ENCODE measurements at places on chromosomes 1 and 21.
A peak's percentile ranks its signal among the peaks of the same experiment; 100 is the strongest.

DNA sequence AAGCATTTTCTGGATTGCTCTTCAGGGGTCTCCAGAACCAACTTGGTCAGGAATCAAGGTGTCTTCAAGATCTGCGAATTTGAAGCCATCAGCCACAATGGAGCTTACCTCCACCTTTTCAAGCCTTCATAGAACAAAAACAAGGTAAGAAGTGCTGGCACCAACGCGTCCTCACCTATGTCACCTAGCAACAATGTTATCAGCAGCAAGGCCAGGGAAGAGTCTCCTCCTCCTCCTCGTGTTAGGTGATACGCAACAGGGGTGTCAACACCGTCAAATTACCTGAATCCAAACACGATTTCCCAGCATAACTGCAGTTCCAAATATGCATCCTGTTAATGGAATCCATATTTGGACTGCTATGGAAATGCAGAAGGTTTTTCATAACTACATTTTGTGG, 4.1 kb upstream of the TIAM1 start:
- DNase-seq = no peak

- no peak for DNase-seq
Observed at GRCh38 chr1:227234998-227235405, 83.3 kb downstream of the CDC42BPA start.

DNA sequence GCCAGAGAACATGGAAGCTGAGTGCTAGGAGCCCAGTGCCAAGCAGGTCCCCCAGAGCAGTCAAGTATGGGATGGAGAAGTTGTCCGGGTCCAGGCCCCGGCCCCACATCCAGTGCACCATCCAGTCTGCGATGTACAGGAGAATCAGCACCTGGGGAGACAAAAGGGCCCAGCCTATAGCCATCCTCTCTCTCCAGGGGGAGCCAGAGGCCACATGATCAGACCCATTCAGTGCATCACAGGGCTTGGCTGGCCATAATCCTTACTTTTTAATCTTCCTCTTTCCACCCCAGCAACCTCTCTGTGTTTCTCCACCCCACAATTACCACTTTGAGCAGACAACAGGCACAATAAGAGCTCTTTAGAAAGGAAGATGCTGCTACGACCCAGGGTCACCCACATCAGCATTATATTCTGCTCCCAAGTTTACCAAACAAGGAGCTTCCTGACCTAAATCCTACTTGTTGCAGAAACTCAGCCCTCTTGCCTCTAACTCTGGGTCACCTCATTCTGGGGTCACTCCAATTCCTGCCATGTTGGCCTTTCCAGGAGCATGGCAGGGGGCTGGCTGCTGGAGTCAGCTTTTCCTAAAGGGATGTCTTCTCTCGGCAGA, 16.4 kb upstream of the RAB29 start:
- DNase-seq = peak; percentile 22

DNA sequence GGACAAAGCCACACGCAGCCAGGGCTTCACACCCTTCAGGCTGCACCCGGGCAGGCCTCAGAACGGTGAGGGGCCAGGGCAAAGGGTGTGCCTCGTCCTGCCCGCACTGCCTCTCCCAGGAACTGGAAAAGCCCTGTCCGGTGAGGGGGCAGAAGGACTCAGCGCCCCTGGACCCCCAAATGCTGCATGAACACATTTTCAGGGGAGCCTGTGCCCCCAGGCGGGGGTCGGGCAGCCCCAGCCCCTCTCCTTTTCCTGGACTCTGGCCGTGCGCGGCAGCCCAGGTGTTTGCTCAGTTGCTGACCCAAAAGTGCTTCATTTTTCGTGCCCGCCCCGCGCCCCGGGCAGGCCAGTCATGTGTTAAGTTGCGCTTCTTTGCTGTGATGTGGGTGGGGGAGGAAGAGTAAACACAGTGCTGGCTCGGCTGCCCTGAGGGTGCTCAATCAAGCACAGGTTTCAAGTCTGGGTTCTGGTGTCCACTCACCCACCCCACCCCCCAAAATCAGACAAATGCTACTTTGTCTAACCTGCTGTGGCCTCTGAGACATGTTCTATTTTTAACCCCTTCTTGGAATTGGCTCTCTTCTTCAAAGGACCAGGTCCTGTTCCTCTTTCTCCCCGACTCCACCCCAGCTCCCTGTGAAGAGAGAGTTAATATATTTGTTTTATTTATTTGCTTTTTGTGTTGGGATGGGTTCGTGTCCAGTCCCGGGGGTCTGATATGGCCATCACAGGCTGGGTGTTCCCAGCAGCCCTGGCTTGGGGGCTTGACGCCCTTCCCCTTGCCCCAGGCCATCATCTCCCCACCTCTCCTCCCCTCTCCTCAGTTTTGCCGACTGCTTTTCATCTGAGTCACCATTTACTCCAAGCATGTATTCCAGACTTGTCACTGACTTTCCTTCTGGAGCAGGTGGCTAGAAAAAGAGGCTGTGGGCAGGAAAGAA, 8.1 kb downstream of the PSRC1 start:
- no peak for DNase-seq

DNA sequence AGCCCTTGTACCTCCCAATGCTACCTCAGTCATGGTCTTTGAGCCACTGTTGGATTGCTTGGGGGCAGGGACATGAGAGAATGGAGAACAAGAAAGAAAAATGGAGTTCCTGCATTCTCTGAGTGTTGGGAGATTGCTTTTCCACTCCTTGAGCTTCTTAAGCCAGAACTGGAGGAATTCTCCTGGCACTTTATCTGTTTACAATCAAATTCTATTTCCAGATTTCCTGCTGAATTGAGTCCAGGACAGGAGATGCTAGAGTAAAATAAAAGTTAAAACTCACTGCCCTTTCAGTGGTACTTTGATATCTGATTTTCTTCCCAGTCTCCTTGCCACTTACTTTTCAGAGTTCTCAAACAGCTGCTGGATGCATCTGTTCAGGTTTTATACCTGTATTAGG, 24.4 kb upstream of the DEPDC1 start:
- DNase-seq = no peak

GRCh38 chr1:115332813-115333608, 5.0 kb downstream of the NGF start:
- DNase-seq = no peak

DNA sequence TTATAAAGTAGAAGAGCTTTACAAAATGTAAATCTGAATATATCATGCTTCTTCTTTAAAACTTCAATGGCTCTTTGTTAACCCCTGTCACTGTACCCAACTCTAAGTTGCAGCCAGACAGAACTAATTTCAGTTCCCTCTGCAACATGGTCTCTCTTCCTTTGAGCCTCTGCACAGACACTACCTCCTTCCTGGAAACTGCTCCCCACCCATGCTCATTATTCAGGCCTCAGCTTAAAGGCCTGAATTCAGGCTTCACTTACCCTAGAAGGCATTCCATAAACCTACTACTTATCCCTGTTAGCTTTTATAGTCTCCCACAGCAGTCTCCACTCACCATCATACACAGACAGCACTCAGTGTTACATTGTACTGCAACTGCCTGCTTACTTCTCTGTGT, 2.6 kb upstream of the EEIG2 start:
- no peak for DNase-seq

- no peak for DNase-seq
Observed at GRCh38 chr21:37503848-37504467, 137.4 kb downstream of the DYRK1A start.

DNA sequence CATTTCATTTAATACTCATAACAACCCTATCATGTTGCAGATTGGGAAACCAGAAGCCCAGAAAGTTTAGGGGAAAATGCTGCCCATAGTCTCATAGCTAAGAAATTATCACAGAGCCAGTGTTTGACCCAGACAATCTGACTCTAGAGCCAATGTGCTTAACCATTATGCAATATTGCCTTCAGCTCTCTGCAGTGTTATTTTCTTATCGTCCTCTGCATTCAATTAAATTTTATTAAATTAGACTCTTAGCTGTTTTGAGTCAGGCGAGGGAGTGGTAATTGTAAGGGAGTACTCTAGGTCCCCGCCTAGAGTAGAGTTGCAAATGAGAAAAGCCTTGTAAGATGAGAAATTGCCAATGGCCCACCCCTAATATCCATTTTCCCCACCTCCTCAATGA, 191.1 kb downstream of the TTLL7 start:
- DNase-seq = no peak

- no peak for DNase-seq
Observed at GRCh38 chr1:90708236-90708786, 8.8 kb downstream of the BARHL2 start.

DNA sequence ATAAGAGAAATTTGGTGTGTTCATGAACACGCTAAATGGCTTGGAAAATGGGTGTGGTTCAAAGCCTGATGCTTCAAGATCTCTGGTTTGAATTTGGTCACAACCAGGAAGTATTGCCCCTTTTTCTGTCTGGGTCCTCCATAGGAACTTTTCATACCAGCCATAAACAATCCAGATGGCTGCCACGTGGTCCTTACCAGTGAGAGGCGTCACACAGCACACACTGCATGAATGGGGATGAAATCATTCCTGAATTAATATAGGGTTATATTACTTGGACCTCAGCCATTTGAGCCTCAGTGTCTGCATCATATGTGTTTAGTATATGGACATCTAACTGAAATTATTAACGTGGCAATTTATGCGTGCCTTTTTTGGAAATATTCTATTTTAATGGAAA, 64.0 kb downstream of the PRRX1 start:
- DNase-seq = no peak

DNA sequence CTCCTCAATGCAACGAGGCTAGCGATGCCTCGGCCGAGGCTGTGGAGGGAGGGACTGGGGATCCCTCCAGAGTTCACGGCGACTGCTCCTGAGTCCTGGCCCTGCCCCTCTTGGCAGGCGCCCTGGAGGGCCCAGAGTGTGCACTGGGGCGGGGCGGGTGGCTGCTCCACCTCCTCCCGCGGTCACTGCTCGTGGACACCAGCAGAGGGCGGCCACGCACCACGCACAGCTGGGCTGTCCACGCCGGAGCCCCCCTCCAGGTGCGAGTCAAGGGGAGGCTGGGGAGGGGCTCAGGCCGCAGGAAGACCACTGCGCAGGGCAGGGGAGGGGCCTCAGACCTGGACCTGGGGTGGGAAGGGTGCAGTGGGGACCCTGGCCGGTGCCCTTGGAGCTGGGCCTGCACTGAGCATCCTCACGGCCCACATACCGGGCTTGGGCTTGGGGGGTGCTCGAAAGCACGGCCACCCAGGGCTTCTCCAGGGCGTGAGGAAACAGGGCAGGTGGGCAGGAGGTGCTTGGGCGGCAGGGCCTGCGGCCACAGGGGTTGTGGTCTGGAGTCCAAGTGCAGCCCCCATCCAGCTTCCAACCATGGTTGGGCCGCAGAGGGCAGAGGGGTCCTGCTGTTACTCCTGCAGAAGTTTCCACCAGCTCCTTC, 20.6 kb upstream of the TTC34 start:
- peak; percentile 14 for DNase-seq

GRCh38 chr1:84585803-84586202, 11.6 kb upstream of the CTBS start:
- DNase-seq = no peak
